Esophagus squamous epithelium (tissue), 5 donors: ENCODE measurements at places on chromosomes 1 and 21.

GRCh38 chr1:202029727-202030126 lies 19.3 kb downstream of the ELF3 start:
- no peak for DNase-seq

GRCh38 chr1:236476019-236476418 lies 47.8 kb upstream of the LGALS8 start:
- DNase-seq: no peak

- no peak for DNase-seq
These were observed 436.5 kb downstream of the SIPA1L2 start for GRCh38 chr1:232193451-232193783.

DNA sequence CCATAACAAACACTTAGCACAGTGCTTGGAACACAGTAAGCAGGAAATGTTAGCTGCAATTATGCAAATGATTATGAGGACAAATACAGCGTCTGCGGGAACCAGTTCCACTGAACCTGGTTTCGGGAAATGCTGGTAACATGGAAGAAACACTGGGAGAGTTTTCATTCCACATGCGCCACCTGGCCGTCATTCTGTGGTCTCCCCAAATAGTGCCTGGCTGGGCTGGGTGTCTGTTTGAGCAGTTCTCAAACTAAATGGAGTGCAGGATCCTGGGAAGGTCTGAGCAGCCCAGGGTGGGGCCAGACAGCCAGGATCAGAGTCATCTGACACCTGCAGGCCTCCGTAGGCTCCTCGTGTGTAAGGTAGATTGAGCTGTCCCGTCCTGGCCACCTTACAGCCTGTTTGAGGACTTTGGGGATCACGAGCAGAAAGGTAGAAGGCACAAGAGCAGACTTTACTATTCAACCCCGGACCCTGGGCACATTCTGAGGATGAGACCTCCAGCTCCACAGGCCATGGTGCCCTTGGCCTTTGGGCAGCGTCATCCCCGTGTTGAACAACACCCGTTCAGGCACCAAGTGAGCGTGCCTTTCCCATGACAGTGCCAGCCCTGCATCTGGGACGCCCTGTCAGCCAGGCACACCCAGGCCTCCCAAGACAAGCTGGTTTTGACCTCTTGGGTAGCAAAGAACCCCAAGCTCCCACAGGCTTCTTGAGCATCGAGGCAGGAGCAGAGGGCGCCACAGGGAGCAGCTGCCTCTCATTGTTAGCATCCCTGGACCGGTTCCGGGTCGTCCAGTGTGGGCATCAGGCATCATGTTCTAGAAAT lies 101.9 kb downstream of the PRDM2 start:
- no peak for DNase-seq

DNA sequence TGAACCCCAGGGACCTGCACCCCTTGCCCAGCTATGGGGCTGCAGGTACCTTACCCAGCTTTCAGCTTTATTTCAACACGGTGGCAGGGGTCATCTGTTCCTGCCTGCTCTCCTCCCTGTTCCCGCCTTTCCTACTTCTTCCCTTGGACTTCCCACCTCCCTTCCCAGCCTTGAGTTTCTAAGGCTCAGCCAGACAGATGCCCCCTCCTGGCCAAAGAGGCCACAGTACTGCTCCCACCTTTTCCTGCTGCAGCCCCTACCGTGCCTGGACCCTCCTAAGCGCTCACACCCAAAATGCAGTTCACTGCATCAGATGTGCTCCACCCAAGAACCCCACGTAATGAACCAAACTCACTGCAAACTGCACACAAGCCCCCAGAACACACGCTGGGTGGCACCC lies 7.7 kb downstream of the NOC2L start:
- no peak for DNase-seq

DNA sequence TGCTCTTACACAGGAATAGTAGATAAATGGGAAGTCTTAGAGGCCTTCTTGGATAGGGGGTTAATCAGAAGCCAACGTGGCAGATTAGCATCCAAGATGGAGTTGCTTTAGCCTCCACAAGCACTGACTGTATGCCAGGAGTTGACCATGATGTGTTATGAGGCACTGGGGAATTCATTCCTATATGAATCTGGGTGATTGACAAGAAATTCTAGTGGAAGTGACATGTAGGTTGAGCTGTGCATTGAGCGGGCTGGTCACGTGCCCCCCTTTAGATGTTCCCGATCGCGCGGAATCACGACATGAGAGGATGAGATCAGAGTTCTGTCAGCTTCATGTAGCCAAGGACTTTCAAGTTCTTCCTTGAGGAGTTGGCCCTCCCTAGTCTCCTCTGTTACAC lies 31.7 kb downstream of the GALNT2 start:
- DNase-seq: no peak
